HCEC 1CT (cell line): ENCODE measurements at places on chromosomes 3 and 15.

DNA sequence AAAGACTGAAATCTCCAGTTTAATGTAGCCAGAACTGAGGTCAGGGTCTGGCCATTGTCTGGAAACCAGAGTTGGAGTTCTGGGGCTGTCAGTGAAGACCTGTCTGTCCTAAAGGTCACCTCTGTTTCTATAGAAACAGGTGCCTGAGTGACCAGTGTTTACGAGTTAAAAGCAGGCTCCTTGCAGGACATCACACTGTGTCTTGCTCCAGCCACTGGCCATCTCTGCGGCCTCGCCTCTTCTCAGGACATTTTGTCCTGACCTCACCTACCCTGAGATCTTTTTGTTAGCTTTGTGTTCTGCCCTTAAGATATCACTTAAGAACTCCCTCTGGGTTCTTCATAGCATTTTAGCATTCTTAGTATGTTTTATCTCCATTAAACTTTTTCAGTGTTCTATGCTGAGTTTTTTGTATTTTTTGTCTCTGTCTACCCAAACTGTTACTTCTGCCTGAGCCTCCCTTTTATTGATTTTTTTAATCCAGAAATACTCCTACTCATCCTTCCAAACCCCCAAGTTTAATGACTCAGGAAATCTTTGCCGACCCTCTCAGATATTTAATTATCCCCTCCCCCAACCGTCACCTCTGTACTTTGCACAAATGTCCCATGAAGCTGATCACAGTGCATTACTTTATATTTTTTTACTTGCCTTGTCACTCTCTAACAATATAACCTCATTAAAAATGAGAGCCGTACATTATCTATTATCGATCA lies 223.7 kb downstream of the THSD4 start:
- no peak for DNase-seq

DNA sequence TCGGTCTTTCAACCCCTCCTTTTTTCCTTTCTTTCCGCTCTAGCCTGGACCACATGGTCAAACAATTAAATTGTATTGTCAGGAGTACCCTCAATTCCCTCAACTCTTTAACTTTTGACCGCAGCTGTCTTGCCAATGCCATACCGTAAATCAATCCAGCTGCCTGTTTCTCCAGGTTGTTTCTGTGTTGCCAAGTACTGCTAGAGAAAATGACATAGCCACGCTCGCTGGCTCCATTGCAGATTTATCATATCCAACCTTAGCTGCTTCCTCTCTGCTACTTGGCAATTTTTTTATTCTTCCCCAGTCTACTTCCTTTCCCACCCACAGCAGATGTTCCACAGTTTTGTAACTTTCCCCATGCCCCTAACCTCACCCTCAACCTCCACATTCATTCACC lies 60.0 kb downstream of the ZNF385D start:
- no peak for DNase-seq

DNA sequence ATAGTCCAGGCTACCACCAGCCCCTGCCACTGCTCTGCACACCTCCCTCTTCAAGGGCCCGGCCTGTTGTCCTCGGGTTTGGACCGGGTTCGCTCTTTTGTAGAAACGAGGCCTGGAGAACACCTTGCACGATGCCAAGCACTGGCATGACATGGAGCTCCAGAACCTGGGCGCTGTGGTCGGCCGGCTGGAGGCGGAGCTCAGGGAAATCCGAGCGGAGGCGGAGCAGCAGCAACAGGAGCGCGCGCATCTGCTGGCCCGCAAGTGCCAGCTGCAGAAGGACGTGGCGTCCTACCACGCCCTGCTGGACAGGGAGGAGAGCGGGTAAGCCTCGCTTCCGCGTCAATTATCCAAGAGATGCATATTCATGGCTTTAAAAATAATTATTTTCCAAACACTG lies 72.4 kb downstream of the BFSP2 start:
- DNase-seq: no peak

GRCh38 chr3:65875393-65876027 lies 163.2 kb downstream of the MAGI1 start:
- no peak for DNase-seq

- no peak for DNase-seq
Observed at GRCh38 chr15:91946581-91947292, 93.2 kb downstream of the SLCO3A1 start.

GRCh38 chr15:43153269-43153668 lies 19.9 kb downstream of the TMEM62 start:
- DNase-seq: no peak

- DNase-seq: no peak
Observed at GRCh38 chr3:56672-57071, 139.9 kb upstream of the CHL1 start.

- DNase-seq: no peak
Observed at GRCh38 chr3:142794508-142794907, 70.7 kb downstream of the TRPC1 start.

DNA sequence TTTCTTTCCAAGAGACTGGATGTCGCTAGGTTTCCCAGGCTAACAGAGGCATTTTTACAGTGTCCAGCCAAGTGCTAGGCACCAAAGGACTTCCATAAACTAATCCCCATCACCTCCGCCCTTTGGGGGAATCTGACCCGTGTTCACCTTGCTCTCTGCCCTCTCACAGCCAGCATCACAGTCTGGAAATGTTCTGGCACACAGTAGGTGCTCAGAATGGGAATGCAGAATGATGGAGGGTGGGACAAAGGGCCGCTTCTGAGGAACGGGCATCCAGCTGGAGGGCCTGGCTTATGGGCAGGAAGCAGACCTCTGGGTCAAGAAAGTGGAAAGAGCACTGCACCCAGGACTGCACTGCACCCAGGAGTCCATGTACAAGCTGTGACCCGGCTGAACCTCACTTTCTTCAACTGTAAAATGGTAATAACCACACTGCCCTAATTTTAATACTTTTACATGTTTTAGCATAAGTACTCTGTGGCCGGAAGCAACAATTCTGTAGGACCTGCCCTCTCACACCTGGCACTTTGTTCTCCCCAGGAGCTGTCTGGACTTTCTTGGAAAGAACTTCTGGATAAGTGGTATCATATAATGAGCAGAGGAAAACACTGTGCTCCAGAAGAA lies 901 bp upstream of the NMB start:
- no peak for DNase-seq

GRCh38 chr3:49415931-49416601 lies 3.8 kb downstream of the TCTA start:
- no peak for DNase-seq

DNA sequence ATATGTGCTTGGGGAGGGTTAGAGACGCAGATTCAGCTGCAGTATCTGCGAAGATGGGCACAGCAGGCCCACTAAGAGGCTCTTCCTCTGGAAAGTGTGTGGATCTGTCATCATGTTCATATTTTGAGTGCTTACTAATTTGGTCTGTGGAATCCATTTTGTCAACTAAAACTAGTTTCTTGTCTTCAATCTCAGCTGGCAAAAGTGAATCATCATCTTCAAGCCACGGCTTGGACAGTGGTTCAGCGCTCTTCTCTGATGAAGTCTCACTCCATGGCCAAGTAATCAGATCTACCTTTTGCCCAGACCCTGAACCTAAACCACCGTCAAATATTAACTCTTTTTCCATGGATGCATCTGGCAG lies 76.2 kb downstream of the IMPG2 start:
- no peak for DNase-seq

GRCh38 chr3:48782046-48782445 lies 65.0 kb upstream of the IP6K2 start:
- DNase-seq: no peak

DNA sequence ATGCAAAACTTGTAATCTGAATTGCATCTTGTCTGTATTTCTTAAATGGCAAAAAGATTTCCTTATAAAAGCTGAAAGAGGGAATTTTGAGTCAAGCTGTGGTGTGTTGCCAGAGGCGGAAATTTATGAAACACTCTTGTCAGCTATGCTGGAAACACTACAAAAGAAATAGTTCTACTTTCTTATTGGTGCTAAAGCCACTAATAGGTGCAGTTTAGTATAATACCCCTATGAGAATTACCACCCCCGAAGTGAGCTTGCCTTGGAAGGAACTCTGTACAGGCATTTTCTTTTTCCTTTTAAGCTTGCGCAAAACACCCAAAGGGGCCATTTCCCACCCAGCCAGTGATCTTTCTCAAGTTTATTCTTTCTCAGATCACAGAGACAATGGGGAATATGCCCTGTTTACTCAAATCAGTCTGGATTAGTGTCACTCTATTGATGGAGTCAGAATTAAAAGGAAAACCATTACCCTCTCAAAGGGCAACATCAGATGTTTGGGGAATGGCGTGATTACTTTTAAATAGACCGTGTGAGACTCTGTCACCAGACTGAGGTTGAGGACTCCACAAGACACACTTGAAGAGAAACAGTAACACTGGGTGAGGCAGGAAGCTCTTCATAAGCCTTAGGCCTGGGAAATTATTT lies 166.0 kb downstream of the TP63 start:
- DNase-seq: no peak

DNA sequence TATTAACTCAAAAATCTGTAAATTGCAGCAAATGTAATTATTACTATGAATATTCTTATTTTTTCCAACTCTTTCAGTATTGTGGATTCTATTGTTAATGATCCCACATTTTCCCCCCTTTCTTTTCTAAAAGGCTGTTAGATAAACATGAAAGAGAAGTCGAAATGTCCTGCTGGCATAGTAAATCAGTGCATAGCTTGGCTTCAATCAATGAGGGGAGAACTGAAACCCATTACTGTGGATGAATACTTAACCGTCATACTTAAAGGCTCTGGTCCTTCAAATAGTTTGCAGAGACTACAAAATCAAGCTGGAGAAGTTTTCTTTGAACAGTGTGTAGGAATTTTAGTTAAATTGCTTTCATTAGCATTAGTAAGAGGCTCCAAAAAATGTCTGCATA lies 667.9 kb downstream of the CADM2 start:
- no peak for DNase-seq

DNA sequence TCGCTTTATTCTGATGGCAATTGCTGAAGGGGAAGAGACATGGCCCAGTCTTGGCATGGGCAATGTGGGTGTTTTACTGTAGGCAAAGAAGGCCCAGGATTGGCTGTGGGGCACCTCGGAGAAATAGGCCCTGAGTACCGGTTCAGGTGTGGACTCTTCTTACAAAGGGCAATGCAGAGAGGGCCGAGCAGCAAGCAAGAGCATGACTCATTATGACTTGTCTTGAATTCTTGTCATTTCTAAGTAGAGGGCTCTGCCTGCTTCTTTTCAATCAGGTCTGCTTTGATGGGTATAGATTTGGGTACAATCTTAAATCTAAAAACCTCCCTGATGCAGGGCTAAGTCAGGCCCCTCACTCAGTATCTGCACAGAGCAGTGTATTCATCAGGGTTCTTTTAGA lies 14.8 kb upstream of the BUB1B start:
- peak; percentile 43 for DNase-seq

- no peak for DNase-seq
Observed at GRCh38 chr15:47728426-47728825, 11.1 kb downstream of the SEMA6D start.

- DNase-seq: no peak
Observed at GRCh38 chr3:107098864-107099263, 278.4 kb upstream of the CCDC54 start.

DNA sequence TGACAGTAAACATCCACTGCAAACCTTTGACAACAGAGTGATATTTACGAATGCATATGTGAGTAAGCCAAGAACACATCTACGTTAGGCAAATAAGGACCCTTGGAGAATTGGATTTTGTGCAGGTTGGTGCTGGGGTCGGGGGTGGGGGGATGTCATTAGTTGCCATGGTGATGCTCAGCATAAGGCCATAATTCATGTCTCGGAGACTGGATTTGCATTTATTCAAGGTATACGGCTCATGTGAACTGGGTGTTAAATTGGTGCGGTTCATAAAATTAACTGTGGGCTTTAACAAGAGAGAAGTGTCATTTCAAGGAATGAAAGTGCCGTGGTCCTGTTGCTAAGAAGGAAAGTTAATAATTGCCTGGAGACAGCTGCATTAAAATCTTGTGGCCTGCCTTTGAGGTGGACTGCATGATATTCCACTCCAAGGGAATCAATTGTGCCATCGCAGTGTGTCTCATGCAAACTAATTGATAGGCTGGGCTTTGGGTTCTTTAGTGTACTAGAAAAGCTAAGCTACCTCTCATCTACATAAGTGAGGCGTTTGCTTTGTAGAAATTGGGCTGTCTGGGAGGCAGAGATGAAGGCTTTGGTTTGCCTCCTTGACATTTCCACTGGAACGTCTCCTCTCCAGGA lies 228.9 kb upstream of the FEZF2 start:
- no peak for DNase-seq

DNA sequence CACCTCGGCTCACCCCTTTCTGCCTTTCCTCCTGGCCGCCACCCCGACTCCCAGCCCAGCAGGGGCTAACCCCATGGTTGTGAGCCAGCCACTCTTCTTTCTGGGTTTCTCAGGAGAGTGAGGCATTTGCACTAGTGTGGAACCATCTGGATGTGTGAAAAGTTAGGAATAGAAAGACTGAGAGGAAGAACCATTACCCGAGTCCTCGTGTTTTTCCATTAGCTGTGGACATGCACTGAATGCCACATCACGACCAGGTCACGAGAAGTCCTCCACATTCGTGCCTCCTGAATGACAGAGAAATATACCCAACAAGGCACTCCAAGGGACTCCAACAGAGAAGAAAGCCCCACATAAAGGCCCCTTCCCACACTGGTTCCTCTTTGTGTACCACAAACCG lies 18.0 kb upstream of the RAD18 start:
- no peak for DNase-seq

DNA sequence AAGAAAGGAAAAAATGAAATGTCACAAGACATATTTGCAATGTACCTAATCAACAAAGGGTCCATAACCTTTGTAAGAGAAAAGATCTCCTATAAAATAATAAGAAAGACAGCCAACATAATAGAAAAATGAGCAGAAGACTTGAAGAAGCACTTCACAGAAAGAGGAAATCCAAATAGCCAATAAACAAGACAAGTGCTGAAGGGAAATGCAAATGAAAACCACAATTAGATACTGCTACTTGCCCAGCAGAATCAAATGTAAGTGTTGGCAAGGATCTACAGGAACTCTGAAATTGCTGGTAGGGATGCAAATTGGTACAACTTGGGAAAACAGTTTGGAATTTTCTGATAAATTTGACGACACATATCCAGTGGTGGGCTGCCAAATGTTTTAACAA lies 15.1 kb upstream of the TOPAZ1 start:
- DNase-seq: no peak

DNA sequence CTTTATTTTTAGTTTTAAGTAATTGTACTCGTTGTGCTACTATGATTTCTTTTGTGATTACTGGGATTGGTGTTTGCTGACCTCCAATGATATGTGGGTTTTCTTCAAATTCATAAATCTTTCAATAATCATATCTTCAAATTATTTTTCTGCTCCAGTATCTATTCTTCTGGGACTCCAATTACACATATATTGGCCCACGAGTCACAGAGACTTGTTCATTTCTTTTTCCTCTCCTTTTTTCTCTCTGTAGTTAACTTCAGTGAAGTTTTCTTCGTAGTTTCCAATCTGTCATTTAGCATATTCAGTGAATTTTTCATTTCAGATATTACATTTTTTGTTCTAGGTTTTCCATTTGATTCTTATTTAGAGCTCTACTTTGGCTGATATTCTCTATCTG lies 21.4 kb downstream of the RFX7 start:
- DNase-seq: no peak

DNA sequence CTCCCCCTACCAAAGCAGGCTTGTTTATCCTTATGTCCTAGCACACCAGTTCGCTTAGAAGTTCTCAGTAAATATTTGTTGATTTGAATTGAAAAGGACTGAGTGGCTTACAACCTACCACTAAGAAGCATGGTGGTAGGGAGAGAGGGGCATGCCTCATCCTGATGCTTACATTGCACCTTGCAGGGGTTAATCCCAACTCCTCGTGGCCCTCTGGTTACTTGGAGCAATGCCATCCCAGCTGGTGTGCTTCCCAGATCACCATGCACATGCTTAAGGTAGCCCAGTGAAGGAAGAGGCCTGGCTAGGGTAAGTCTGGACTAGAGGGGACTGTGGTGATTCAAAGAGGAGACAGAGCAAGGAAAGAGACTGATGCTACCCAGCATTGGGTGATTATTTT lies 253.3 kb downstream of the CLSTN2 start:
- no peak for DNase-seq
